ENCODE measurements at places on chromosomes 7 and 10.

- no peak for DNase-seq
Observed at GRCh38 chr10:12221323-12222298, 25.6 kb downstream of the CDC123 start.

- DNase-seq = no peak
Observed at GRCh38 chr7:130758429-130759056, 24.5 kb upstream of the KLF14 start.

GRCh38 chr7:21507627-21508343 is 35.1 kb upstream of the DNAH11 start:
- peak; percentile 52 for DNase-seq

DNA sequence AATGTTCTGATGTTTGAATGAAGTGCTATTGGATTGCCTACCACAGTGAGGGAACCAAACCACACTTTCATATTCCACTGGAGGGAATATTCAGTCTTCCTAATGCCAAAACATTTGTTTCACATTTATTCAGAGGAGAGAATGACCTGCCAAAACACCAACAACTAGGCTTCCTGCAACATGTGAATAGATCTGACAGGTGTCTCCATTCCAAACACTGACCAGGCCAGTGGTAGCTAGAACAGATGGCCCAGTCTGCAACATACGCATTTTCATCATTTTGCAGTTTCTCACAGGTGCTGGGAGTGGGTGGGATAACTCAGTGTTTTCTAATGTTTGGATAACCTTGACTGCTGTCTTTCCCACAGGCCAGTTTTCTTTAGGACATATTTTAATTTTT is 110.0 kb downstream of the RELN start:
- no peak for DNase-seq

- DNase-seq = no peak
Observed at GRCh38 chr10:74055383-74056049, 57.6 kb downstream of the VCL start.

GRCh38 chr10:8181496-8182157 is 127.1 kb downstream of the GATA3 start:
- no peak for DNase-seq

GRCh38 chr10:95544783-95545500 is 16.2 kb downstream of the SORBS1 start:
- no peak for DNase-seq

DNA sequence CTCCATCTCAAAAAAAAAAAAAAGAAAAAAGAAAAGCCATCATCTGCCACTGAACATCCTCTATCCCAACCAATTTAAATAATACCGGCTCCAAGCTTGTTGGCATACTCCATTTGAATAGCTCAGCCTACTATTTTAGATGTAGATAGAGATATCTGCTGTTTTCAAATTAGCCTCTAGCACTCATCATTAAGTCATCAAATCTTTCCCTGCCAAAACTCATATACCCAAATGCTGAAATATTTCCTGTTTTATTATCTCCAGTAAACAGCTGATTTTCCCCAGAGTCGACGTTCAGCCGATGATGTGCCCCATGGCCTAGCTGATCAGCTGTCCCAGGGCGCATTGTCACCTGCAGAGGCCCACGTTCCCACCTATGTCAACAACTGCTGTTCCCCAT is 34.5 kb upstream of the FRMD4A start:
- no peak for DNase-seq

DNA sequence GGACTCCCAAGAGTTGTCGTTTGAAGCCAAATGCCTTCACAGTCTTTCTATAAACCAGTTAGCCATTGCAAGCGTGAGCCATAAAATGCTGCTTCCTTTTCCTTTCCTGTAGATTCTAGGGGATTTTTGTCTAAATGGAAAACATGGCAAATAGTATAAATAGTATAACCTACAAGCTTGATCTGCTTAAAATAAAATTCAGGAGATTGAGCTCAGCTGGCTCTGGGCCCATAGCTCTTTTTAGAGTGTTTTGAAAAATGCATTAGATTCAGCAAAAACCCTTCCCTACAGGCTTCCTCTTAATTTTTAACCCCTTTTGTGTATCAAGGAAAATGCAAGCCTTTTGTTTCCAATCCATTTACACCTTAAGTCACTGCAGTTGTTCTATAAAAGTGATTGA is 190.1 kb upstream of the GDF10 start:
- DNase-seq = no peak

DNA sequence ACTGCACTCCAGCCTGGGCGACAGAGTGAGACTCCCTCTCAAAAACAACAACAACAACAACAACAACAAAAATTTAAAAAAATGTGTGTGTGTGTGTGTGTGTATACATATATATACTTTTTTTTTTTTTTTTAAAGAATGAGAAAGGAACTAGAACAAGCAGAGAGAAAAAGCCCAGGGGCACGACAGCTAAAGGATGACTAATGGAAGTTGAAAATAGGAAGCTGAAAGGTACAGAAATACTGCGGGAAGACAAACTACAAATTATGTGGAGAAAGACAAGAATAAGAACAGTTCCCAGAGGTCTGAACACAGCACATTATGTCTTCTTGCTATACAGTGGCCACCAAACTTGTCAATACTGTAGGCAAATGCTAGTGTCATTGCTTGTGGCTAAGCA is 141.9 kb upstream of the PRSS1 start:
- DNase-seq = no peak

DNA sequence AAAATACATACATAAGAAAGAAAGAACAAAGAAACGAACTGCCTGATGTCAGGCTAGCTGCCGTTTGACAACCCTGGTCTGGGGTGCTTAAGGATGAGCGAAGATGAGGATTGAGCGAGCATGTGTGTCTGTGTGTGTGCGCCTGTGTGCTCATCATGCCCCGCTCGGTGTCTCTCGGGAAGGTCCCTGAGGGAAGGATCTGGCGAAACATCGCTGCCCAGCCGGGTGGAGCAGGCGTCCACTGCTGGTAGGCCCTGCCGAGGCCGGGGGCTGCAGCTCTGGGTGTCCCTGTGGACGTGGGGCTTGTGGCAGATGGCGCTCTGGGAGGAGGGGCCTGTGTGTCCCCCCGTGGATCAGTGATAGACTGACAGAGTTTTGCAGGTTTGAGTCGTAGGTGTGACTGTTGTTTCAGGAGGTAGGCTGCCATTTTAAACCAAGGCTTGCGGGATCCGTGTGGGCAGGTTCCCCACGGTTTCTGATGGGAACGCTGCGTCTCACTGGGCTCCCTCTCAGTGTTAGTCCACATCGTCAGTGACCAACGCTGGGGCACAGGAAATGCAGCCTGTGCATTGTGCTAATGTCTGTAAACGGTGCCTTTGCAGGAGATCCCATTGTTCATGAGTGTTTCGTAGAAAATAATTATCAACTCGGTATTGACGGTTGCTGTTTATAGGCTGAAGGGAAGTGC is 5.9 kb upstream of the SUN1 start:
- DNase-seq = no peak

DNA sequence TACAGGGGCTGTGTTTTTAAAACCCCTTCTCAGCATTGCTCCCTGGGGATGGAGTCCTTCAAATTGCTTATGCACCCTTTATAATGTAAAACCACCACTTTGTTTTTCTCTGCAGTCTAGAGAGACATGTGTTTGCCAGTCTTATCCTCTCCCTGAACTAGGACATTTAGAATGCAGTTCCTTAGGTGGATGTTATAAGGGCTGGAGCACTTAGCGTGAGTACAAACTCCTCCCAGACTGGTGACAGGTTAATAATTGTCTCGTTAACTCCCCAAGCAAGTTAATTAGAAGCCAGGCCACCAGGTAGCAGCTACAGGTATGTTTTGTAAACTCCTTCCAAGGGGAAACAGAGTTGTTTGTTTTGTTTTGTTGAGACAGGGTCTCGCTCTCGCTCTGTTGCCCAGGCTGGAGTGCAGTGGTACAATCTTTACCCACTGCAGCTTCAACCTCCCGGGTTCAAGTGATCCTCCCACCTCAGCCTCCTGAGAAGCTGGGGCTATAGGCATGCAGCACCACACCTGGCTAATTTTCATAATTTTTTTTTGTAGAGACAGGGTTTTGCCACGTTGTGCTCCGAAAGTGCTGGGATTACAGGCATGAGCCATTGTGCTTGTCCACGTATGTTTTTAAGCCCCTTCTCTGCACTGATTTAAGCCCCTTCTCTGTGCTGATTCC is 100.2 kb downstream of the FAM107B start:
- no peak for DNase-seq

DNA sequence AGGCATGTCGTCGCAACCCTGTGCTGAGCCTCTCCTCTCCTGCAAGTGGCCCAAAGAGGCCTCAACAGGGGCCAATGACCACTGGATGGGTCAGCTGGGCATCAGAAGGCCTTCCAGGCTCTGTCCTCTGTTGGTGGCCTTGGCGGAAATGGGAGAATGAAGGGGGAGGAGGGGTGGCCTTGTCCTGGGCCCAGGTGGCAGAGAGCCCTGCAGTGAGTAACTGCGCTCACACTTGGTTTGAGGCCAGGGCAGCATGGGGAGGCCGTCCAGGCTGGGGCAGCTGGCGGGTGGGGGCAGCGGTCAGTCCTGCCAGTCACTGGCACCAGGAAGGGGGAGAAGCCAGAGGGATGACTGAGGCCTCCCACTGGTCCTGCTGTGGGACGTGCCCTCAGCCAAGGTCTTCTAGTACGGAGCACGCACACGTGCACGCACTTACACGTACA is 59.8 kb downstream of the LHPP start:
- no peak for DNase-seq

GRCh38 chr7:34425194-34425593 is 232.8 kb upstream of the NPSR1 start:
- DNase-seq = no peak

GRCh38 chr7:25125137-25125946 is at the start of gene CYCS:
Gene CYCS, minus strand, starts transcription at chr7:25125260. Its CDS starts 1,141 bp downstream, at chr7:25124119.
- peak; percentile 99 for DNase-seq

DNA sequence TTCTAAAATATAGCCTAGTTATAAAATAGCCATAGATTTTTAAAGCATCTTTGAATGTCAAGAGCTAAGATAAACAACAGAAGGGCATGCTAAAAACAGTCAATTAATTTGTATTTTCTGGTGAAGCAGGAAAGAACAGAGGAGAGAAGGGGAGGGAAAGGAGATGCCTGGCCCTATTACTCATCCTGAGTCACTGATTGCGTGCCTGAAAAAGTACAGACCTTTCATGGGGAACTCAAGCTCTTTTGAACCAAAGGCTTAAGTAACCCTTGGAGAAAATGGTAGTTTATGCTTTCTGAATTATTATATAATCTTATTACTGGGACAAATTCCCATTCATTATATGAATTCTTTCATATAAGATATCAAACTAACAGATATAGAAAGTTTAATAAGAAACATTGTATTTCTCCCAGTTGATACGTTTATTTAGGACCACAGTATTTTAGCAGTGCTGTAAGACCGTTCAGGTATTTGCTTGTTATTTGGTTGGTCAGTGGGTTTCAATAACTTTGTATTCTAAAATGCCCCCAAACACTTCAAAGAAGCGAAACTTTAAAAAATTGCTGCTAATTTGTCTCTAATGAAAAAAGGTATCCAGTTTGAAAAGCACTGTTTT is 151.3 kb downstream of the HGF start:
- no peak for DNase-seq

DNA sequence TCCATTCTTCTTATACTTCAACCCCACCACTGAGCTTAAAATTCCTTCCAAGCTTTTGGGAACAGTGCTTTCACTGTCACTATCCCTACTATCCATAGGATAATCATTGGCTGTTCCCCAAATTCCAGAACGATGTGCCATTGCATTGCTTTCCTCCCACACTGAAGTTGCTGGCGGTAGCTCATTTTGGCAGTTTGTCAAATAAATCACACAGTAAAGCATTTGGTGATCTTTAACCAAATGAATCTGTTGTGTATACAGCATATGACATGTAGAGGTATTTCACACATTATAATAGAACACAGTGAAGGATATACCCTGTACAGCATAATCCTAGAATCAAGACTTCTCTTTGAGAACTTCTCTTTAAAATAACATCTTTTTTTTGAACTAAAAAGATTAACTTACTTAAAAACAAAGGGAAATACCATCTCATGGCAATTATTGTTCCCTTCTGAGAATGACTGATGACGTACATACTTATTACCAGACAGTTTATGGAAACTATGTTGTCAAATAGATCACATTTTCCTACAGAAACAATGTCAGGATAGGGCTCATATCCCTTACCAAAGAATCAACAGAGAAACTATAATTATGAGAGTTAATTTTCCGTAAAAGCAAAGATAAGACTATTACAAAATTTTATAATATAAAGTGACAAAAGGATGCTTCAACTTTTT is 93.6 kb downstream of the CTNNA3 start:
- no peak for DNase-seq

DNA sequence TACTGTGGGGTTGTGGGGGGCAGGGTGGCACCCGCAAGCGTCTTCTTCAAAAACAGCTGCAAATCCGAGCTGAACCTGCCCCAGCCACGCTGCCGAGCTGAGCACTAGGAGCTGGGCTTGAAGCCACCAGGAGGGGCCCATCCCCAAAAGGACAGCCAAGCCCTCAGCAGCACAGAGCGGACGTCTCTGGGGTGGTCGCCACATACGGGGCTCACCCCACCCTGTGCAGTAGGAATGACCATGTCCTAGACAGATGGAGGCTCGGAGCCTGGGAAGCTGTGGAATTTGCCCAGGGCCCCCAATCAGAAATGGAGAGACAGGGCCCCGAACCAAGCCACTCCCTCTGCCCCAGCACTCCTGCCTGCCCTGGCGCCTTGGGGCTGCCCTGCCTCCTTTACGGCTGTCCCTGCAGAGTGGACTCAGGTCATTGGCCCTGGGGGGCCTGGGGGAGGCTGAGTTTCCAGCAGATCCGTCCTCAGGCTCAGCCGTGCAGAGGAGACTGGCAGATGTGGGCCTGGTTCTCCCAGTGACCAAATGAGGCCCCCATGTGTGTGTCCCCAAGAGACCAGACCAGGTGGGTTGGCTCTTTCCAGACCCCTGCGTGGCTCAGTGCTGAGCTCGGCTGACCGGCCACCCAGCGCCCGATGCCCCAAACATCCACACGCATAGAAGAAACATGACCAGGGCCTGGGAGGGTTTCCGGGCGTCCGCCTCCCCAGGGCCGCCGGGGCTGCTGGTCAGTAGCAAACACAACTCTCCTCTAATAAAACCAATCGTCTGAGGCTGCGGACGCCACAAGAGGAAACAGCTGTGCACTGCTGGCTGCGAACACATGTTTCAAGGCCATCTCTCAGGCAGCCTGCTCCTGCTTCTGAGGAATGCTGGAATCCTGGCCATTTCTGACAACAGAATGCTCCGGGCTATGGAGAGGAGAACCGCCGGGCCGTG is 54.9 kb downstream of the PDGFA start:
- no peak for DNase-seq

DNA sequence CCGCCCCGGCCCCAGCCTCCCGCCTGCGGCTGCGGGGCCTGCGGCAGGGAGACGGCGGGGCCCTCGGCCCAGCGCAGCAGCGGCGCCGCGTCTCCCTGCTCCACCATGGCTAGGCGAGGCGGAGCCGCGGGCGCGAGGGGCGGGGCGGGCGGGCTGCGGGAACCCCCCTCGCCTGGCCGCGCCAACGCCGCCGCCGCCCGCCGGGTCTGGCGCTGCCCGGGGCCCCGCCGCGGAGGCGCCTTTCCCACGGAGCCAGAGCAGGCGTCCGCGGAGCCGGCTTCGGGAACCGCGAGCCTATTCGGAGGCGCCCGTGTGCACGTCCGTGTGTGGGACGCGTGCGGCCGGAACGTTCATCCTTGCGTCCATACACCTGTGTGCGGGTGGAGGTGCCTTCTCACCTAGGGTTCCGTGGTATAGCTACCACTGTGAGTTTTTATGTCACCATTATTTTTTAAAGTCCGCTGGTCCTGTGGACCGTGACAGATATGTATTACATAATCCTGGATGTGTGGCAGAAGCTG is at the start of gene DENND11:
Gene DENND11, minus strand, starts transcription at position 120 of the 521 bp plus-strand sequence. Its CDS starts 13 bp downstream, at position 107.
- DNase-seq = peak; percentile 64

GRCh38 chr7:143126146-143126545 is 5.7 kb upstream of the PIP start:
- DNase-seq = no peak

- no peak for DNase-seq
Observed at GRCh38 chr7:140877249-140877524, 47.5 kb downstream of the BRAF start.

GRCh38 chr7:144835155-144835611 is 670 bp downstream of the TPK1 start:
- no peak for DNase-seq

All from ecto neural progenitor cell (in vitro differentiated cells).